ENCODE measurements at places on chromosomes 7 and 10.

GRCh38 chr7:115133248-115133647 lies 211.4 kb downstream of the MDFIC start:
- no peak for DNase-seq

- no peak for DNase-seq
Measured at GRCh38 chr10:48437546-48437945, 131.1 kb downstream of the MAPK8 start.

DNA sequence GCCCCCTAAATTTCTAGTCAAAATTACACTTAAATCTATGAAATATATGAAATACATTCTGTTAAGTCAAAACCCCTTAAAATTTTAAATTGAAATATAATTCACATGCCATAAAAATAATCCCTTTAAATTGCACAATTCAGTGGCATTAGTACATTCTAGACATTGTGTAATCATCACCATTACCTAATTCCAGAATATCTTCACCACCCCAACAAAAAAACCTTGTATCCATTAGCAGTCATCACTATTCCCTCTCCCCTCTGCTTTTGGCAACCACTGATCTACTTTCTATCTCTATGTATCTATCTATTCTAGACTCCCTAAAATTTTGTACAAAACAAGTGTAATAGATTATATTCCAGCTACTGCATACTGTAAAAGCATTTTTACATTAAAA lies 261.2 kb downstream of the GLI3 start:
- no peak for DNase-seq

GRCh38 chr7:95980167-95980566 lies 207.8 kb downstream of the DYNC1I1 start:
- DNase-seq = no peak

DNA sequence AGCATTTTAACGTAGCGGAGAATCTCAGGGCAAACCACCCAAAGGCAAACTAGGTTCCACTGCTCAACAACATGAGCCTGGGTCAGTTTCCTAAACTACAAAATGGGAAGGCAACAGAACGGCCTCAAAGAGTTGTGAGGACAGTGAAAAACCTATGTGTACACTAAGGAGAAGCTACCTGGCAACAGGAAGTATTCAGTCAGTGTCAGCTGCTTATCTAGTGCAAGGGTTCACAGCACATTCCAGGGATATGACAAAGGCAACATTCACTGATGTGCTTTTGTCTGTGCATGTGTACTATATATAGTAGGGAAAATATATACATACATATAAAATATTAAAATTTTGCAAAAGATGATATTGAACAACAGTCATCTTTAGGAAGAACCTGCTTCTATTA lies 17.2 kb downstream of the NUDCD3 start:
- no peak for DNase-seq

DNA sequence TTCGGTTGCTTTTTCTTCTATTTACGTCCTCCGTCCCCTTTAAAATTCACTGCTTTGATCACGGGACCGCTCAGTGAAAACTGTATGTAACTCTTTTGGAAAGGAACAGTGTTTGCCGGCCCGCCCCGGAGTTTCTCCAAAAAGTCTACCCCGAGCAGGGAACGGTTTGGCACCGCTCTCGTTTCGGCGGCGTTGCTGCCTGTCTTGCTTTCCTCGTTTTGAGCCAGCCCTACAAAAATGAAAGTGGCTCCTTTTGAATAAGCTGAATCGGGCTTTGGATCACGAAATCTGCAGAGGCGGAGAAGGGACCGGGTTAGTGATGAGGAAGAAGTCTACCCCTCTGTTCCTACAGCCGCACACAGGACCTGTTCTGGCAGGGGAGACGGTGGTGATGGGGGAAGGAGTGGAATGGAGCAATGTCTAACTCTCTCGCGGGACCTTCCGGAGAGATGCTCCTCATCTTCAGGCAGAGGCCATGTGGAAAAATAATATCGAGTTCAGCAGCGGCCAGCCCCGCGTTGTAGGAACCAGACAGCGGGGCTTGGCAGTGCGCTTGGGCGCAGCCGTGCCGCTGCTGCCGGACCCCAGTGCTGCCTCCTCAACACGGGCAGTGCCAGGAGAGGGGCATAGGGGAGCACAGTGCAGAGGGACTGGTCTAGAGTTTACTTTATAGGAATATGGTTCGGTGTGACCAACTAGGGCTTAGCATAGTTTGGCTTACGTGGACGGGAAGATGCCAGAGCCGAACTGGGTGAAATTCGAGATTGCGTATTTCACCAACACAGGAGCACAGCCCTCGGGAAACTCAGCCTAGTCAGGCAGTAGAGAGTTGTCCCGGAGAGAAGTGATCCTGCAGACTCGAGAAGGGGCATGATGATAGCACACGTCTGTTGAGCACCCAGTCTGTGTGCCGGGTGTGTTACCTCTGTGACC lies 1.4 kb downstream of the HTRA1 start:
- no peak for DNase-seq

Data from right renal cortex interstitium (tissue), 3 donors.